ENCODE measurements at places on chromosomes 11 and 22.

- DNase-seq: peak; percentile 8
Measured at GRCh38 chr11:92276773-92277172, 52.2 kb downstream of the FAT3 start.

DNA sequence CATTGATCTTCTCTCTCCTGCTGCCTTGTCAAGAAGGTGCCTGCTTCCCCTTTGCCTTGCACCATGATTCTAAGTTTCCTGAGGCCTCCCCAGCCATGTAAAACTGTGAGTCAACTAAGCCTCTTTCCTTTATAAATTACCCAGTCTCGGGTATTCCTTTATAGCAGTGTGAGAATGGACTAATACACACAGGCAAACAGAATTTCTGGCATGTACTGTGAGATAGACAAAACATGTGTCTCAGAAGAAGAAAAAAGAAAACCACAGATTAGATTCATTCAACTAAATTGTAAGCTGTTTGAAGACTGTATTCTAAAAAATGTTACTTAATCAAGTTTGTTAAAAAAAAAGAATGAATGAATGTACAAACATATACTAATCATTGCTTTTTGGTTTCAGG lies 1.5 kb upstream of the MMP20 start:
- DNase-seq: no peak

- peak; percentile 55 for DNase-seq
Measured at GRCh38 chr11:61041755-61042518, 60.4 kb upstream of the CD5 start.

DNA sequence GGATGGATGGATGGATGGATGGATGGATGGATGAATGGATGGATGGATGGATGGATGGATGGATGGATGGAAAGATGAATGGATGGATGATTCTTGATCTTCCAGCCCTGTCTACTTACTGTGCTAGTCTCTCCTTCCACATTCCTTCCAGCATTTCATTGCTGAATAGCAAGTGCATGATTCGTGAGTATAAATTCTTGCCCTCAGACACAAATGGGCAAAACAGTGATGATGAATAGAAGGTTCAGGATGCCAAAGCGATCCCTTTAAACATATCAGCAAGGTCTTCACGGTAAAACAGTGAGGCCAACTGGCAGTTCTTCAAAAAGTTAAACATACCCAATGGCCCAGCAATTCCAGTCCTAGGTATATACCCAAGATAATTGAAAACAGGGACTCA lies 400.2 kb downstream of the MN1 start:
- no peak for DNase-seq

- peak; percentile 7 for DNase-seq
Measured at GRCh38 chr22:34812631-34813030, 253.3 kb upstream of the ISX start.

GRCh38 chr11:113382121-113382520 lies 5.5 kb upstream of the ANKK1 start:
- DNase-seq: no peak

- DNase-seq: no peak
Measured at GRCh38 chr11:133176748-133177147, 355.6 kb downstream of the OPCML start.

DNA sequence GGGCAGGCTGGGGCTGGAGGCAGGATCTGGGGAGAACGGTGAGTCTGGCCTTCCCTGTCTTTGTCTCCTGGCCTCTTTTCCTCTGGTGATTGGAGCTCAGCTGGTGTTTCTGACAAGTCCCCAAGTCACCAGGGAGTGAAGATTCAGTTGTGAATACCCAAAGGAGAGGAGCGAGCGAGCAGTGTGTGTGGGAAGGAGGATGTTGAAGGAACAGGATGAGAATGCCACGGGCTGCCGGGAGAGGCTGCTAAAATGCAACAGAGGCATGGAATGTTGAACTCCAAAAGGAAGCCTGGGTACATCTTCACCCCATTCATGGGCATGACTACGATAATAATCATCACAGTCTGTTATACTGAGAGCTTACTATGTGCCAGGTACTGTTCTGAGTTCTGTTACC lies 163.3 kb downstream of the CEP164 start:
- DNase-seq: no peak

- DNase-seq: no peak
Measured at GRCh38 chr22:46935506-46936377, 173.3 kb downstream of the TBC1D22A start.

DNA sequence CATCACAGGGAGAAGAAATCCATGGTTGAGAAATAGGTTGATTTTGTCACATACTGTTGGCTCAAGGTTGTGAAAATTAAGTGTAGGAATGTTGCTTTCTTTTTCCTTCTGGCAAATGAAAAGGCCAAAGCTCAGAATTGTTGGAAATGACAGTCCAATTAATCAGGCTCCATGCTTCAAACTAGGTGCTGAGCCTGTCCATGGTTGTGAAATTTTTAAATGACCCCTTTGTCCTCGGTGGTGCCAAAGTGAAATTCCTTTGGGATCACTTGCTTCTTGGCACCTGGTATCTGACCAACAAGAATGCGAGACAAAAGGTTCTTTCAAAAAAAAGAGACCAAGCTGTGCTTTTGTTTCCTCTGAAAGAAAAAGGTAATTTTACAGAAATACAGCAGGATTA lies 451.9 kb downstream of the ETS1 start:
- DNase-seq: peak; percentile 15

DNA sequence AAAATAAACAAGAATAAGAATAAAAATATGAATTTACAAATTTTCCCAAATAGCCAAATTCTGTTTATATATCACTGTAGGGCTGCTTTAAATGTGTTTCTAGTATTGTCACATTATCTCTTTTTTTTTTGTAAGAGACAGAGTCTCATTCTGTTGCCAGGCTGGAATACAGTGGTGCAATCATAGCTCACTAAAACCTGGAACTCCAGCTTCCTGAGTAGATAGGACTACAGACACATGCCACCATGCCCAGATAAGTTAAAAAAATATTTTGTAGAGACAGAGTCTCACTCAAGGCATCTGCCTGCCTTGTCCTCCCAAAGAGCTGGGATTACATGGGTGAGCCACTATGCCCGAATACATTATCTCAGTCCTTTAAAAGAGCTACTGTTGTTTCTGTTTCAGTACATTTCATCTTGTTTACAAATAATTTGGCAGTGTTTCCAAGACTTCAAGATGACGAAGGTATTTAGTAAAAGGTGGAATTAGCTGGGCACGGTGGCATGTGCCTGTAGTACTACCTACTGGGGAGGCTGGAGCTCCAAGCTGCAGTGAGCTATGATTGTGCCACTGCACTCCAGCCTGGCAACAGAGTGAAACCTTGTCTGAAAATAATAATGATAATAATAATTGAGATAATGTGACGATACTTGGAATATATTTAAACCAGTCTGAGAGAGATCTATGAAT lies 6.0 kb downstream of the FOLH1 start:
- DNase-seq: no peak

DNA sequence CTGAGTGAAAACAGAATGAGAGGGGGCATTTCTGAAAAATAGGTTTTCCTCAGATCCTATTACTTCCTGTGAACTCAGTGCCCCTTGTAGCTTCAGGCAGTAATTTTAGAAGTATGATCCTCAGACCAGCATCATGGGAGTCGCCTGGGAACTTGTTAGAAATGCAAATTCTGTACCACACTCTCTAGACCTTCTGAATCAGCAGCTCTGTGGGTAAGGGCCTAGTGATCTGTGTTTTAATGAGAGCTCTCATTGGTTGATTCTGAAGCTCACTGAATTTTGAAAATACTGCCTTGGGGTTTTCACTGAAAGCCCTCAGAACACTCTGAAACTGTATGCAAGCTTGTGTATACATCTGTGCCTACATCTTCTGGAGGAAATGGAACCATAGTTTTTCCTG lies 647.2 kb upstream of the ANO5 start:
- DNase-seq: no peak

GRCh38 chr22:24138649-24139420 lies 42.5 kb upstream of the SUSD2 start:
- DNase-seq: no peak

DNA sequence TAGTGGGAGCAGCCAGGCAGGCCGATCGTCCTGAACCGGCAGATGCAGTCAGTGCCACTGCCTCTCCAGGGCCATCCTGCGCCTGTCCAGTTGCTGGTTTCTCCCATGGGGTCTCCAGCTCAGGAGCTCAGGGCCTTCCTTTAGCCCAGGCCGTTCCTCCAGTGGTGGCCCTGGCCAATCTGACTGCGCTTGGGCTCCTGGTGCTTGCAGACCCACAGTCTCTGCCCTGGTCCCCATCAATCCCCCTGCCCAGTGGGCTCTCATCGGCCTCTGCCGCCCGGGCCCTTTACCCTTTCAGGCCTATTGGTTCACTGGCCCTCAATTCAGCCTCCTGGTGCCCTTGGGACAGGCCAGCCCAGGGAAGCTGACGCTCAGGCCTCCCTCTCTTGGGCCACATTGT lies 29.2 kb upstream of the TSKU start:
- DNase-seq: no peak

DNA sequence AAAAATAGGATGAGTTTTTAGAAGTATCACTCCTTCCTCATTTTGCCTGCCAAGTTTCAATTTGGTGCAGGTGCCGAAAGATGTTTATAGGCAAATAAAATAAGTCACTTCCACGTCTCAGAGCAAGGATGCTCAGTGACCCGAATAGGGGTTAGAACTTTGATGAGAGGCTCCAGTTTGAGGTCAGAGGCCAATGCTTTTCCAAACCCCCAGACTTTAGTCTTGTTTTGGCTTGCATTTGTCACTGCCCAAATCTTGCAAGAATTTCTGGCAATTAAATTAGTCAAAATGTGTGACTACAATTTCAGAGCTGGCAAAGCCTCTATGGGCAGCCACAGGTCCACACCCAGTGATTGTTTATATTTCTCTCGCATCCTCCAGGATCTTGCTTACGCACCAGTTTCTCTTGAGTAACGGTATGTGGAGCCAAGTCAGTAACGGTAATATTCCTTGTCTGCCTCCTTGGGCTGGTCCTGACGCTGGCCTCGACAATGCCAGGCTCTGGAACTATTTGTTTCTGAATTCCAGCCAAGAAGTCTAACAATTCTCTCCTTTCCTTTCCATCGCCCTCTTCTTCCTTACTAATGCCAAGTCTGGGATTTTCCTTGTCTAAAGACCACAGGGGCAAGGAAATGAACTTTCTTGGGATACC lies 9.9 kb upstream of the NUP160 start:
- peak; percentile 90 for DNase-seq

- DNase-seq: no peak
Measured at GRCh38 chr11:67409781-67410368, 5.6 kb upstream of the CARNS1 start.

GRCh38 chr11:77353131-77353530 lies 51.6 kb upstream of the GDPD4 start:
- DNase-seq: no peak

DNA sequence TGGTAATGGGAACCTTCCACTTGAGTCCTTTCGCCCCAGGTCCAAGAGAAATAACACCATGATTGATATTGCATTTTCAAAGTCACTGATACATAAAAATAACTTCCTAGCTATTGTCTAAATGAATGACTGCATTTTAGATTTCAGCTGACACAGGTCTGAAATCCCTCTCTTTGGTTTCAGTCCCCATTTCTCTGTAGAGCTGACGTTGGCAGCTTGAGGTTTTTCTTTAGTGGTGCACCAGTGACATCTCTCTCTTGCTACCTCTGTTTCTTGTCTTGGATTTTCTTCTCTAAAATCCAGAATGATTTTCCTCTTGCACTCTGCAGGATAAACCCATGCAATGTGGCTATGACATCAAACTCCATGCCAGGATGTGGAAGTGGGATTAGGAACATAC lies 31.7 kb upstream of the SORL1 start:
- DNase-seq: no peak

DNA sequence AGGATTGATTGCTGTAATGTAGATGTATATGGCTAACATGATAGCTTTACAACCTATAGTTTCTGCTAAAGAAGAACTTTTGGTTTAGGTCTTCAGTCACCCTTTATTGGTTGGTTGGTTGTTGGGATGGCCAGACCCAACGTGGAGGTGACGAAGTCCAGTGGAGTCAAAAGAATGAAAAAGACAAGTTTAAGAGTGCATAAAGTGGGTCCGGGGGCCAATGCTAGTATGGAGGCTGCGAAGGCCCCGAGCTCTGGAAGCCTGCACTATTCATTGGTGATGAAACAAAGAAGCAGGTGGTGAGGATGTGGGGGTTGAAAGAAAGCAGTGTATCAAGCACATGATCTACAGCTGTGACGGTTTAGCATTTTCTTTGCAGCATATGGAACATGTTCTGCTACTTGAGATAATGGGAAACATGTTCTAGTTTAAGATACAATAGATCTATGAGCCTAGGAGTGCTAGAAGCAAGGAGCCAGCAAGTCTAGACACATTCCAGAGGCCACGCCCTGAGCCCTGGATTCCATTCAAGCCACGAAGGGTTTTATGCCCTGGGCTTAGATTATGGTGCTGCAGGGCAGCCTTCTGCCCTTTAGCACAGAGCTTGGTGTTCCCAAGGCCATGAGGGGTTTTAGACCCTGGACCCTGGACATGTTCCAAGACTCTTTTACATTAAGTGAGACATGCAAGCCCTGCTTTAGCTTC lies 6.3 kb downstream of the TCP11L1 start:
- peak; percentile 24 for DNase-seq

DNA sequence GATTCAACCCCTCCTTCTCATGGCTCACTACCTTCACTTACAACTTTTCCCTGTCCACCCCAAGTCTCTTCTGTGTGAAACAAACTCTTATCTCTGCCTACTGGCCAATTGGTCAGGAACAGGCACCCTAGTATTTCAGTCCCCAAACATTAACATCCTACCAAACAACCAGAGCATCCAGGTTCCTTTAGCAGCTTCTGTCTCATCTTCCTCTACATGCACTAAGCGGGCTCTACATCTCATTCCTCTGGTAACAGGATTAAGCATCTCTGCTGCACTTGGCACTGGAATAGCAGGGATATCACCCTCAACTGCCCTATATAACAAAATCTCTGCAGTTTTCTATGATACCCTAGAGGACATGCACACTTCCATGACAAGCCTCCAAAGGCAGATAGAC lies 116.2 kb downstream of the JRKL start:
- no peak for DNase-seq

DNA sequence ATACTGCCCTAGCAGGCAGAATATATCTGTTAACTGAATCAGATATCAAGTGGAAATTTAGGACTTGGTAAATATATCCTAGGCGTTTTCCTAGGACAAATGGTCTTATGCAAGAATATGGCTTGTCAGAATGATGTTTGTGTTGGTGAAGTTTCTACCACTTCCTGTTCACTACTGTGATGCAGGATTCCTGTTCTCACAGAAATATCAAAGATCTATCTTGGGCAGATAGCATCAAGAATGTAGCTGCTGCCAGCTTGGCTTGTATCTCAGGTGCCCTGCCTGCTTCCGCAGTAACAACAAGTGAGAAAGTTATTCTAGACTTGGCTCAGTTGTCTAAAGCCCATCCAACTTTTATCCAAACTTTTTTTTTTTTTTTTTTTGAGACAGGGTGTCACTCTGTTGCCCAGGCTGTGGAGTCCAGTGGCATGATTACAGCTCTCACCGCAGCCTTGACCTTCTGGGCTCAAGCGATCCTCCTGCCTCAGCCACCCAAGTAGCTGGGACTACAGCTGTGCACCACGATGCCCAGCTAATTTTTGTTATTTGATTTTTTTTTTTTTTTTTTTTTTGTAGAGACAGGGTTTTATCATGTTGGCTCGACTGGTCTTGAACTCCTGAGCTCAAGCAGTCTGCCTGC lies 61.3 kb downstream of the PPME1 start:
- DNase-seq: no peak

- DNase-seq: no peak
Measured at GRCh38 chr11:72680624-72681158, 6.5 kb upstream of the PDE2A start.

All from MG63 (cell line).